ENCODE measurements at places on chromosomes 13 and 19. TPM values are rescaled to one million over a fixed set of nuclear protein-coding genes. Genes with fewer than 3 reads are reported as not detected.
A peak's percentile ranks its signal among the peaks of the same experiment; 100 is the strongest.

- H3K4me1 ChIP-seq: no peaks in the 10 kb centered on the region
- H3K27me3 ChIP-seq: no peaks in the 10 kb centered on the region
- DNase-seq: no peak
- H3K4me3 ChIP-seq: no peak overlapping the region
- no peak overlapping the region for H3K27ac ChIP-seq
- peaks cover 67% of the 10 kb centered on the region for H3K36me3 ChIP-seq
These were observed 19.7 kb downstream of the ATP4B start for GRCh38 chr13:113638173-113638746.

DNA sequence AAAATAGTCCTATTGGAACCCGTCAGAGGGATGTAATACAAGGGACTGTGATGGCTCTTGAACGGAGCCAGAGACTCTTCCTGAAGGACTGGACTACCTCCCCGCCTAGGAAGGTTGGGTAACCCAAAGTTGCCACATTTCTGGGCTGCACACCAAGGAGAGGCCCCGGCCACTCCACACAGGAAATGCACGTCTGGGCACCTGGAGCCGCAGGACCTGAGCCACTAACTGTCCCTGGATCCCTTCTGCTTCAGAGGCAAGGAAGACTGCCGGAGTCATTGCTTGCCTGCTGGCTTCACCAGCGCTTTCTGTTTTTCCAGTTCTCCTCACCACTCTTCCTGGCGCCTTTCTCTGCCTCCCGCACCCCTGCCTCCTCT, 1.2 kb upstream of the FLT1 start:
- H3K4me3 ChIP-seq: no peak overlapping the region
- no peaks in the 10 kb centered on the region for H3K36me3 ChIP-seq
- no peaks in the 10 kb centered on the region for H3K4me1 ChIP-seq
- H3K27ac ChIP-seq: no peak overlapping the region
- no peak for DNase-seq

GRCh38 chr19:10892256-10892655, 20.9 kb downstream of the CARM1 start:
- no peak for DNase-seq
- H3K4me3 ChIP-seq: no peak overlapping the region
- no peak overlapping the region for H3K27ac ChIP-seq
- no peaks in the 10 kb centered on the region for H3K36me3 ChIP-seq
- H3K4me1 ChIP-seq: peaks cover 21% of the 10 kb centered on the region
- no peaks in the 10 kb centered on the region for H3K27me3 ChIP-seq

DNA sequence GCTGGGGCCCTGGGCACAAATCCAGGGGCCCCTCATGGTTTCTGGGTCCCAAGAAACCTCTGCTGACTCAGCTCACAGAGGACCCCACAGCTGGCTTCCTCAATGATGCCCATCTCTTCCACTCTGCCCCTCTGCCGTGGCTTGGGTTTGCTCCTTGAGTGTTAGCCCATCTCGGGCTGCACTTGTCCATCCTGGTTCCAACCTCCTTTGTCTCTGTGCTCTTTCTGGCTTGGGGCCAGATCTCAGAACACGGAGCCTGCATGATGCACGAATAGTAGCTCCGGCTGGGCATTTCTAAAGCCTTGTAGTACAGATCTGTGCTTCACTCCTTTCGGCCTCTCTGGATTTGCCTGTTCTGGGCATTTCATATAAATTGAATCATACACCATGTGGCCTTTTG, 53.8 kb downstream of the F2RL3 start:
- peaks cover 4% of the 10 kb centered on the region for H3K4me1 ChIP-seq
- H3K27me3 ChIP-seq: no peaks in the 10 kb centered on the region
- H3K27ac ChIP-seq: no peak overlapping the region
- no peaks in the 10 kb centered on the region for H3K36me3 ChIP-seq

- no peak for DNase-seq
- no peaks in the 10 kb centered on the region for H3K27me3 ChIP-seq
- H3K4me1 ChIP-seq: peaks cover 31% of the 10 kb centered on the region
- H3K36me3 ChIP-seq: no peaks in the 10 kb centered on the region
These were observed 2.3 kb upstream of the TGDS start for GRCh38 chr13:94598281-94598680.

GRCh38 chr19:11577451-11578257, at the start of gene ACP5:
ACP5 (minus strand) TSS chr19:11577645; CDS start chr19:11577317, 328 bp downstream.
- H3K27me3 ChIP-seq: no peaks in the 10 kb centered on the region
- no peak within 1 kb of the TSS for H3K4me3 ChIP-seq
- H3K36me3 ChIP-seq: no peaks in the 10 kb centered on the region
- no peak within 1 kb of the TSS for H3K27ac ChIP-seq
- DNase-seq: no peak

DNA sequence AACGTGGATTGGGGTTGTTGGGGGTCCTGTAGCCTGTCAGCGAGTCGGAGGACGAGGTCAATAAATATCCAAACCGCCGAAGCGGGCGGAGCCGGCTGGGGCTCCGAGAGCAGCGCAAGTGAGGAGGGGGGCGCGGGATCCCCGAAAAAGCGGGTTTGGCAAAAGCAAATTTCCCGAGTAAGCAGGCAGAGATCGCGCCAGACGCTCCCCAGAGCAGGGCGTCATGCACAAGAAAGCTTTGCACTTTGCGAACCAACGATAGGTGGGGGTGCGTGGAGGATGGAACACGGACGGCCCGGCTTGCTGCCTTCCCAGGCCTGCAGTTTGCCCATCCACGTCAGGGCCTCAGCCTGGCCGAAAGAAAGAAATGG, 754 bp upstream of the SIX5 start:
- peak overlapping the region; percentile 84 for H3K4me3 ChIP-seq
- peaks cover 43% of the 10 kb centered on the region for H3K4me1 ChIP-seq
- H3K27ac ChIP-seq: peak overlapping the region; percentile 94
- no peaks in the 10 kb centered on the region for H3K27me3 ChIP-seq
- no peaks in the 10 kb centered on the region for H3K36me3 ChIP-seq

- H3K27me3 ChIP-seq: peaks cover 15% of the 10 kb centered on the region
- no peak for DNase-seq
- no peaks in the 10 kb centered on the region for H3K4me1 ChIP-seq
- H3K27ac ChIP-seq: no peak overlapping the region
- no peaks in the 10 kb centered on the region for H3K36me3 ChIP-seq
These were observed 193.2 kb upstream of the UBL3 start for GRCh38 chr13:30043631-30043925.

GRCh38 chr19:30029721-30030510, 87.9 kb downstream of the URI1 start:
- H3K4me1 ChIP-seq: no peaks in the 10 kb centered on the region
- no peak overlapping the region for H3K4me3 ChIP-seq
- H3K27ac ChIP-seq: no peak overlapping the region
- DNase-seq: peak; percentile 2
- 0 out of 2 replicates have a peak, but pooled peaks cover 8% of the 10 kb centered on the region for H3K36me3 ChIP-seq

- peaks cover 14% of the 10 kb centered on the region for H3K36me3 ChIP-seq
- DNase-seq: no peak
- peaks cover 11% of the 10 kb centered on the region for H3K4me1 ChIP-seq
These were observed 15.2 kb downstream of the KLF5 start for GRCh38 chr13:73074014-73074413.

DNA sequence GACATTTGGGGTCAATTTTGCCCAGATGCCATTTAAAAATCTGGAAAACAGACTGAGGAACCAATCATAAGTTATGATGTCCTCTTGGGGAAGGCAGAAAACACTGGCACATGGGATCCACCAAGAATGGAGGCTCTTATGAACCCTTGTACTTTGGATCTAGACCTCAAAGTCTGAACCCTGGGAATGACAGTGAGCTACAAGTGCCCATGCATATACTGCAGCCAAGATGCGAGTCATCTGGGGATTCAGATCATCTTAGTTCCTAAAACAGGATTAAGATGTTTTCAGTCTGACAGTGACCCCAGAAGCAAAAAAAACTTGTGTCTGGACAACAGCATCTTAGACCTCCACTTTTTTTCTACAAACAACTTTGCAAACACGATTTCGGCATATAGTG, 100.2 kb upstream of the SIAH3 start:
- no peak overlapping the region for H3K27ac ChIP-seq
- DNase-seq: no peak
- H3K4me1 ChIP-seq: no peaks in the 10 kb centered on the region
- peaks cover 2% of the 10 kb centered on the region for H3K36me3 ChIP-seq

- H3K36me3 ChIP-seq: peaks cover 3% of the 10 kb centered on the region
- H3K4me1 ChIP-seq: peaks cover 12% of the 10 kb centered on the region
- peak overlapping the region; percentile 76 for H3K4me3 ChIP-seq
- H3K27me3 ChIP-seq: no peaks in the 10 kb centered on the region
- no peak for DNase-seq
These were observed 10.6 kb downstream of the ABHD17A start for GRCh38 chr19:1874554-1875185.

GRCh38 chr13:25253702-25254101, 33.6 kb downstream of the MTMR6 start:
- DNase-seq: no peak
- H3K4me3 ChIP-seq: no peak overlapping the region
- H3K36me3 ChIP-seq: peaks cover 16% of the 10 kb centered on the region
- no peaks in the 10 kb centered on the region for H3K4me1 ChIP-seq
- H3K27me3 ChIP-seq: no peaks in the 10 kb centered on the region
- no peak overlapping the region for H3K27ac ChIP-seq

- H3K4me1 ChIP-seq: no peaks in the 10 kb centered on the region
- H3K27ac ChIP-seq: no peak overlapping the region
- H3K27me3 ChIP-seq: no peaks in the 10 kb centered on the region
- no peak overlapping the region for H3K4me3 ChIP-seq
- DNase-seq: no peak
These were observed 228.8 kb upstream of the STARD13 start for GRCh38 chr13:33514362-33514761.

GRCh38 chr13:21894091-21894490, 223.2 kb downstream of the FGF9 start:
- no peaks in the 10 kb centered on the region for H3K27me3 ChIP-seq
- no peak overlapping the region for H3K27ac ChIP-seq
- DNase-seq: no peak
- H3K4me1 ChIP-seq: no peaks in the 10 kb centered on the region

- no peak overlapping the region for H3K4me3 ChIP-seq
- H3K36me3 ChIP-seq: no peaks in the 10 kb centered on the region
- DNase-seq: no peak
- H3K27me3 ChIP-seq: peaks cover 39% of the 10 kb centered on the region
These were observed 3.3 kb upstream of the CEACAM7 start for GRCh38 chr19:41691268-41691970.

- DNase-seq: no peak
- no peaks in the 10 kb centered on the region for H3K4me1 ChIP-seq
- H3K27me3 ChIP-seq: no peaks in the 10 kb centered on the region
These were observed 25.7 kb downstream of the DIAPH3 start for GRCh38 chr13:60137911-60138560.

DNA sequence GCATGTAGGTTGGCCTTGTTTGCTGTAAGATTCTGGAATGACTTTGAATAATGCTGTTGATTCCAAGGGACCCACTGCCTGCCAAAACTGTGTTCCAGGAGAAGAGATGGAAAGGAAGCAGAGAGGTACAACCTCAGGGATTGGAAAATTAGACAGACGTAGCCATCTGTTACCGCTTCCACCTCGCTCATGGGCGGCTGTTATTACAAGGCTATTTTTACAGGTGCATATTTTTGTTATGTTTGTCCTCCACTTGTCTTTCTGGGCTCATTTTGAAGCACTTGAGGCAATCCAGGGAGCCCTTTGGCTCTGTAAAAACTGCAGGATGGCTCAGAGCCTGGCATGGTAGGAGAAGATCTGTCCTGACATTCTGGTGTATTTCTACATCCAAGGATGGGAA, 276.4 kb upstream of the TMTC4 start:
- H3K4me1 ChIP-seq: no peaks in the 10 kb centered on the region
- no peak overlapping the region for H3K4me3 ChIP-seq
- H3K36me3 ChIP-seq: no peaks in the 10 kb centered on the region
- no peak overlapping the region for H3K27ac ChIP-seq
- DNase-seq: no peak

GRCh38 chr19:7657131-7657751, 11.6 kb upstream of the RETN start:
- H3K4me3 ChIP-seq: no peak overlapping the region
- peaks cover 7% of the 10 kb centered on the region for H3K4me1 ChIP-seq
- H3K36me3 ChIP-seq: no peaks in the 10 kb centered on the region
- no peak overlapping the region for H3K27ac ChIP-seq
- DNase-seq: no peak
- H3K27me3 ChIP-seq: no peaks in the 10 kb centered on the region

GRCh38 chr13:26996965-26997752, 174.5 kb downstream of the USP12 start:
- no peaks in the 10 kb centered on the region for H3K4me1 ChIP-seq
- no peaks in the 10 kb centered on the region for H3K27me3 ChIP-seq
- H3K36me3 ChIP-seq: no peaks in the 10 kb centered on the region
- H3K4me3 ChIP-seq: no peak overlapping the region
- no peak for DNase-seq

DNA sequence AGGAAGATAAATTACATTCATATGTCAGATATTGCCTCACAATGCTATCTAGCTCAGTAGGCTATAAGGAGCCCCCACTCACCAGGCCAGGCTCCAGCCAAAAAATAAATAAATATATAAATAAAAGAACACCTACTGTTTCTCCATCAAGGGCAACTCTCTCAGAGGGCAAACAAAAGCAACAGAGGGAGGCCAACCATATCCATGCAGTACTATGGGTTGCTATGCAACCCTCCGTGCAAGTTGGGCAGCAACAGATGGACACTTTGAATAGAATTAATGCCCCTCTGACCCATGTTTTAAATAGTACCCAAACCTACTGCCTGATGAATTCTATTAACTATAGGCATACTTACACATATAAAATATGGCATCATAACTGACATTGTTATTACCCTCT, 279.8 kb upstream of the EDNRB start:
- H3K4me3 ChIP-seq: no peak overlapping the region
- no peaks in the 10 kb centered on the region for H3K4me1 ChIP-seq
- H3K27ac ChIP-seq: no peak overlapping the region
- no peaks in the 10 kb centered on the region for H3K36me3 ChIP-seq
- DNase-seq: no peak
- no peaks in the 10 kb centered on the region for H3K27me3 ChIP-seq

DNA sequence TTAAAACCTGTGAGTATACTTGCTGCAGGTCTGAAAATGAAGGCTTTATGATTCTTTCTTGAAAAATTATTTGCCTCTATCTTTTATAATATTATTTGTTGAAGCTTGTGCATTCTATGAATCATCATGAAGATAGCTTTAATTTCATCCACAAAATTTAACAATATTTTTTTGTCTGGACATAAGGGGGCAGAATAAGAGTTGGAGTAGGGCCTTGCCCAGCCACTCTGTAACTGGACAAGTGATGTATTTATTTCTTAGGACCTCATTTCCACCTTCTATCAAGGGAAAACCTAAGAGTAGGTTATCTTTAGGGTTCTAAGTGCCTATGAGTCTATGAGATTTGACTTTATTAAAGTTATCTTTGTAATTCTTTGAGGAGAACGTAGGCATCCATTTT, 49.9 kb downstream of the N4BP2L1 start:
- DNase-seq: no peak
- peaks cover 4% of the 10 kb centered on the region for H3K36me3 ChIP-seq
- H3K27ac ChIP-seq: no peak overlapping the region
- H3K4me1 ChIP-seq: no peaks in the 10 kb centered on the region

ANGPTL8 gene
- total RNA-seq: not detected

NANOS2 gene
- not detected for total RNA-seq

HMGB1 gene
- total RNA-seq: 678 TPM

C19orf85 gene
- total RNA-seq: 0.34 TPM

FSD1 gene
- 20.1 TPM for total RNA-seq

SNRPD2 gene
- total RNA-seq: 927 TPM

LYPD3 gene
- 3.6 TPM for total RNA-seq

ICAM4 gene
- total RNA-seq: not detected

NLRP5 gene
- 0.30 TPM for total RNA-seq

NTN5 gene
- total RNA-seq: 3.1 TPM

Measured in HCT116 (cell line).